ENCODE measurements at places on chromosomes 13 and 19.

DNA sequence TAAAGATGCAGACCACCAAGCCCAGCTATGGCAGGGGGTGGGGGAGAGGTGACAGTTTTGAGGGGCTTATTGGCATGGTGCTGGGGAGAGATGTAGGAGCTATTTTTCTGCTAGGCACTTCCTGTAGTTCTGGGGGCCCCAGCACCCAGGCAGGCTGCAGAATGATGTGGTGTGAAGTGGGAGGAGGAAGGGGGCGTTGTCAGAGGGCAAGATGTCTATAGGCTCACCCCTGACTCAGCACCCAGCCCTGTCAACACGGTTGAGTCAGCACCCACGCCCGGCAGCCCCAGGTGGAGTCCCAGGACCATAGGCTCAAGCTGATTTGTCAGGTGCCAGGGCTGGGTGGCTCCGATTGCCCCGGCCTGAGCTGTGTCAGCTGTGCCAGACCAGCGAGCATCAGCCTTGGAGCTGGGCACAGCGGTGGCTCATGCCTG lies 5.8 kb downstream of the KLF2 start:
- DNase-seq = no peak

DNA sequence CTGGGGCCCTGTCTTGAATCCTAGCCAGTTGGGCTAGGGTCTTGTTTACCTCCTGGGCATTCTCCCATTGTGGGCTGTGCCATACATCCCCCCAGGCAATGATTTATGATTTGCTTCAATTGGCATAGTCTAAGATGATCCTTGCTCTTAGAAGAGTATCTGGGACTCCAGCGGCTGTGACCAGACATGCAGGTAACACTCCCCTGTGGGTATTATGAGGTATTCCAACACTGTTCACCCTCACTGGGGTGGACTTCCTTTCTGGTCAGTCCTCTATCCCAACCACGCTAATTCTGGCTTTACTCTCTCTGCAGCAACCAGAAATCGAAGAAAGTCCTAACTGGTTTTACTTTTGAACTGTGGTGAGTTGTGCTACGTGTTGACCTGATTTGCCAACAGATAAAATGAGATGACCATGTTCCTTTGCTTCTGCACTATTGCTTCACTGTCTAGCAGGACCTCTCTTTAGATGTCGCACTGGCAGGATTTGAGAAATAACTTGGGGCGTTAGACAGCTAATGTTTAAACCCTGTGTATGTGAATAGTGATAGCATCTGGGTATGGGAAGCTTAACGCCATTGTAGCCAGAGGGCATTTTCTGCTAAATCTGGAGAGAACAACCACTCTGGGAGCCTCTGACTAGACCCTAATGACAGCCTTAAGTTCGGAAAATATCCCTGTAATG lies 6.7 kb upstream of the LRCH1 start:
- DNase-seq = no peak

- no peak for DNase-seq
Observed at GRCh38 chr19:9580728-9581127, 3.6 kb downstream of the ZNF121 start.

GRCh38 chr19:13024126-13024950 lies 29.1 kb downstream of the NFIX start:
- DNase-seq = peak; percentile 78

- DNase-seq = peak; percentile 35
Observed at GRCh38 chr19:8489561-8490394, 12.7 kb downstream of the PRAM1 start.

DNA sequence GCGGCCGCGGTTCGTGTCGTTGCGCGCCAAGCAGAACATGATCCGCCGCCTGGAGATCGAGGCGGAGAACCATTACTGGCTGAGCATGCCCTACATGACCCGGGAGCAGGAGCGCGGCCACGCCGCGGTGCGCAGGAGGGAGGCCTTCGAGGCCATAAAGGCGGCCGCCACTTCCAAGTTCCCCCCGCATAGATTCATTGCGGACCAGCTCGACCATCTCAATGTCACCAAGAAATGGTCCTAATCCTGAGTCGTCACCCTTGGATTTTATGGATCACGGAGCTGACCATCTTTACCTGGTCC lies 475 bp downstream of the MRPL57 start:
- no peak for DNase-seq

DNA sequence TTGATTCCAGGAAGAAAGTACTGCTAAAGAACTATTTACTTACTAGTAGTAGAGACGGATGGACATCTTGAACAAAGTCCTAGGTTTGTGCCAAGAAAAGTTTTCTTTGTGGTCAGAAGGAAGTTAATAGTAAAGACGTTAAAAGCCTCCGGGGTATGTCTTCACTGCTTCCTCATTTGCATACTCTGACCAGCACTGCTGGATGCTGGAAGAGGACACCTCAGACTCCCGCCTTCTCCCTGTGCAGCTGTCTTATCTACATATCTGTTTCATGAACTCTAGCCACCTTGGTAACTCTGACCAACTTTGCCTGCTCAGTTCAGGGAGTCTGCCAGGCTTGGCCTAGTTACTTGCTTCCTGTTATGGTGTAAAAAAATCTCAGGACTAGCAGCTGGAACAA lies 1109.1 kb upstream of the MIR17HG start:
- DNase-seq = no peak

- no peak for DNase-seq
Observed at GRCh38 chr19:1956868-1957492, 16.0 kb downstream of the CSNK1G2 start.

GRCh38 chr13:29688193-29688592 lies 92.7 kb upstream of the SLC7A1 start:
- no peak for DNase-seq

All from DMS79 treated with DMSO at 0.1 percent for 48 hours (cell line).